Activated naive CD8-positive, alpha-beta T cell treated with anti-CD3 and anti-CD28 coated beads for 36 hours (primary cell): ENCODE measurements at places on chromosomes 1 and 21.

- no peak for DNase-seq
These were observed 35.1 kb upstream of the LBR start for GRCh38 chr1:225462714-225463574.

GRCh38 chr1:115409094-115410015, 71.3 kb upstream of the NGF start:
- DNase-seq = no peak

DNA sequence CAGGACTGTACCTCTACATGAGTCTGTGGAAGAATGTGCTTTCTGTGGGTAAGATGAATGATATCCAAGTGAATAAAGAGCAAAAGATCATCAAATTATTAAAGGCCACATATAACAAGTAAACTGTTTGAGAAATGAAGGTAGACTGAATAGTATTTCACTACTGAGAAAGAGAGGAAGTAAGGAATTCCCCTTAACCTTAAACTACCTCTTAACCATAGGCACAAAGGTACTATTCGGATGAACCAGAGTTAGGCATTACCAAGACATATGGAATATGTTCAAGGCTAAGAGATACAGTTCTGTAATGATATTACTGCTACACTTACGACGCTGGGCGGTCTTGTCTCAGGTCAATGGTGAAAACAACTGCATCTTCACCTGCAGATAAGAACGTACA, 25.5 kb downstream of the DCAF8 start:
- no peak for DNase-seq

DNA sequence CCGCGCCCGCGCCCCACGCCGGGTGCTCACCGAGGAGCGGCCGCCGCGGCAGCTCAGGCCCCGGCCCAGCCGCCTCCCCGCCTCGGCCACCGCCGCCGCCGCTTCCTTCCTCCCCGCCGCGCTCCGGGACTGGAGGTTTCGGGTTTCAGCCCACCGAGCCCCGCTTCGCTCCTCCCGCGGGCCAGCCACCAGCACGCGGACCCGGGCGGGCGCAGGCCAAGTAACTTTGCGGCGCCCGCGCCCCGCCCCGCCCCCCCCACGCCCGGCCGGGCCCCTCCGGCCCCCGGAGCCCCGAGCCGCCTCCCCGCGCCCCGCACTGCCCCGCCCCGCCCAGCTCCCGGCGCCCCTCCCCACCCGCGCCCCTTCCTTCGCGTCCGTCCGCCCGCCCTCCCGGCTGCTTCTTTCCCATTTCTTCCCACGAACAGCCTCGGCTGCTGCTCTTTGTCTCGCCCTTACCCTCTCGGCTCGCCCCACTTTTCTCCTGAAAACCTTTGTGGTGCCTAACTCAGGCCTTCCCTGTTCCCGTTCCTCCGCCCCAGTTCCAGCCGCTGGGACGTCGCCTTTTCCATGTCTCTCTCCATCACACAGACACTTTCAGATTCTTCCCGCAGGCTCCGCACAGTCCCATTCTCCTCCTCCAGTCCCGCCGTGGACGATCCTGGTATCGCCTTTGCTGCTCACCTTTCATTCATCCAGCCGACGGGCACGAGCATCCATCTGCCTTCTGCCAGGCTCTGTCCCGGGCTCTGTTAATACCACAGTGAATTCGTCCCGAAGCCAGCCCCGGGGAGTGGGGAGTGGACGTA, at the start of gene GPR161:
Gene GPR161, minus strand, starts transcription at position 222 of the 806 bp plus-strand sequence. CDS start 32,080 bp downstream, outside the sequence.
- DNase-seq = no peak

DNA sequence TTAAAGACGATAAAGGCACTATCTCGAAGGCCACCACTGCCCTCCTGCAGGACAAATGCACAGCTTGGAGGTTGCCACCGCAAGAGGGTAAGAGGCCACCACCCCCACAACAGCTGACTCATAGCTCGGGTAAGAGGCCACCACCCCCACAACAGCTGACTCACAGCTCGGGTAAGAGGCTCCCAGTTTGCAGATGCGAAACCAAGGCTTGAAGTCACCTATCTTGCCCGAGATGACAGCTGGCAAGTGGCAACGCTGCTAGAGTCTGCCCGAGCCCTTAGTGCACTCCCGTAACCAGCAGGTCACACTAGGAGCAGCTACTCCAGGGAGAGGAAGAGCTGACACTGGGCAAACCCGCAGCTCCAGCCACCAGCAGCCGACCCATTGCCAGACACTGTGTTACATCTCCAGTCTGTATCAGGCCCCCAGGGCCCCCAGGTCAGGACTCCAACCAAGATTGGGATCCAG, 17.1 kb upstream of the SPSB1 start:
- DNase-seq = peak; percentile 75

DNA sequence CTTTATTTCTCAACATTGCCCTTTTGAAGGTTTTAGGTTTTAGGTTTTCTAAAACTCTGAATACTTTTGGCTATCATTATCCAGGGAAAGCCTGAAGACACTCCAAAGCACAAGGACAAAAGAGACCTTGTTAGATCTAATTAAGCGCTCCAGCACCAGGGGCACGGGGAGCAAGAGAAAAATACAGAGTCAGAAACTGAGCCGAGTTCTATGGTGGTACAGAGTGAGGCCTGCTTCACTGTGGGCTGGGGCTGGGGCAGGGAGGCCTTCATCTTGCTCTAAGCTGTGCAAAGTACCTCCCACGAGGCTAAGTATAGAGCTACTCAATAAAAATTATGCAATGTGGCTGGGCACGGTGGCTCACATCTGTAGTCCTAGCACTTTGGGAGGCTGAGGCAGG, 19.7 kb upstream of the RAB4A start:
- no peak for DNase-seq

GRCh38 chr1:53114581-53115400, 27.6 kb downstream of the SLC1A7 start:
- DNase-seq = no peak

- no peak for DNase-seq
These were observed 184.5 kb downstream of the CAMTA1 start for GRCh38 chr1:6969762-6970161.

GRCh38 chr1:198169672-198170071, 12.9 kb downstream of the NEK7 start:
- DNase-seq = no peak

GRCh38 chr1:44786138-44786840, 1.7 kb downstream of the BEST4 start:
- peak; percentile 81 for DNase-seq

- DNase-seq = no peak
These were observed 73.7 kb downstream of the LAMC1 start for GRCh38 chr1:183096894-183097293.

DNA sequence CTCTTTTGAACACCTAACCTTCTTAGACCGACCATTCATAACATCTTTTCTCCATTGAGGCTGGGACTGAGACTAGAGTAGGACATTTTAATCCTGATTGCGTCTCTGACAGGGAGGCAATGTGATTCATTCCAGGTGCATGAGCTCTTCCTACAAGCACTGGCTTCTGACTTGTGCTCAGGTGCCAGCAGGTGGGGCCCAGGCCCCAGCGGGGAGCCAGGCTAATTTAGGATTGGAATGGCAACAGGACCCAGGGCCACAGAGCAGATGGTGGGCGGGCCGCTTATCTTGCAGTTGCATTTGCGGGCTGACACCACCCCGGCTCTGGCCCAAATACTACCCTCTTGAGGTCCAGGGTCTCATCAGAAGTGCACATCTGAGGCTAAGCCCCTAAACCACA, 4.1 kb downstream of the GPA33 start:
- DNase-seq = no peak

DNA sequence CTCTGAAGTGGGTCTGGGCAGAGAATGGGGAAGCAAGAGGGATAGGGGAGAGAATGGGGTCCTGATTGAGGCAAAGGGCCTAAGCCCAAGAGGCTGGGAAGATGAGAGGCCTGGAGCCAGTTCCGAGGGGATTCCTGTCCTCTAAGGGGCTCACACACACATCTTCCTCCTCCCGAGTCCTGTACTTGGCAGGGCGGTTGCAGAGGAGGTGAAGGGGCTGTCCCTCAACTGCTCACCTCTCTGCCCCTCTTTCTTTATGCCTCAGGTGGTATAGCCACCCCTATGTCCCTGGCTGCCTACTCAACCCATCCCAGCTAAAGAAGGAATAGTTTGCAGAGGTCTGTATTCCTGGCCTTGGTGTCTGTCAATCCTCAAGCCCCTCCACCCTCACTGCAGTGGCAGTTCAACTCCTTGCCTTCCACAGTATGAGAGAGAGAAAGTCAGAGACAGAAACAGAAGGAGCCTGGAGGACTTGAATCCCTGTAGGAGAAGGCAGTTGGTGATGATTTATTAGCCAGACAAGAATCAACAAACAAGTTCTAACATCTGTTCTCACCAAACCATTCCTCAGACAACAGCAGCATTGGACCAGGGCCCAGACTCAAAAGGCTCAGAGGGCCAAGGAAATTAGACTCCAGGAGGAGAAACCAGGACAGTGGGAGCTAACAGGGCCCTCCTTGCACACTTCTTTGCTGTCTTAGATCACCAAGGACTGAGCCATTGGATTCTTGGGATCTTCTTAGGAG, 10.7 kb downstream of the SH2D2A start:
- no peak for DNase-seq

GRCh38 chr1:213852107-213852506, 135.7 kb upstream of the PROX1 start:
- DNase-seq = no peak

- no peak for DNase-seq
These were observed 227 bp downstream of the NBL1 start for GRCh38 chr1:19644395-19644680.

DNA sequence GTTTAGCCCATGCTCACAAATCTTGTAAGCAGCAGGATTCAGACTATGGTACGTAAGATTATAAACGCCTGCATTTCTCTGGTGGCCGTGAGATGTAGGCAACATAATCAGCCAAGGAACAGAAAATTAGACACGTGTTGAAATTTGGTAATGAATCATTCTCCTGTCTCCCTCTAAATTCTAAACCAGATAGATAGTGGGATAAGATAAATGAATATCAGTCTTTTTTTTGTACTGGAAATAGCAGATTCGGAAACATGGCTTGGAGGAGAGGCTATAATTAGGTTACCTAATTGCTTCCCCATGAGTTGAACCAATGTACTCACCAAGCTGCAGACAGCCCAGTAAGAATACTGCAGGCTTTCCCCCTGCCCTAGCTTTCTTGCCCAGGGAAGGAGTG, 172.3 kb downstream of the TGFB2 start:
- DNase-seq = no peak

DNA sequence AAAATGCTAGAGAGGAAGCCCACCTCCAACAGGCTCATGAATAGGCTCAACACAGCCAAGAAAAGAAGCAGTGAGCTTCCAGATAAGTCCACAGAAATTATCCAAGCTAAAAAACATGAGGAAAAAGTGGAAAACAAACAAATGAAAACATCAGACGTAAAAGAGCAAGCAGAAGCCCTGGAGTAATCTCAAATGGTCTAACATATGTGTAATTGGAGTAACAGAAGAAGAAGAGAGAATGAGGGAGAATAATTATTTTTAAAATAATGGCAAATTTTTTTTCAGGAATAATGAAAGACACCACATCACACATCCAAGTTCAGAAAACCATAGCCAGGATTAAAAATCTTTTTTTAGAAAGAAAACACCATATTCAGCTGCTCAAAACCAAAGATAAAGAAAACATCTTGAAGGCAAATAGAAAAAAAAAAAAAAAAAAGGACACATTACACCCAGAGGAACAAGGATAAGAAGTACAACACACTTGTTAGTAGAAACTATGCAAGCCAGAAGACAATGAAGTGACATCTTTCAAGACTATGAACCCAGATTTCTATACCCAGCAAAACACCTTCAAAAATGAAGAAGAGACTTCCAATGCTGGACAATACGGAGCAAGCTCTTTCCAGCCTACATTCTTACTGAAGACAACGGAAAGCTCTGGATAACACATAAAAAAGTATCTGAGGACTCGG, 10.6 kb upstream of the SUMO3 start:
- DNase-seq = no peak

DNA sequence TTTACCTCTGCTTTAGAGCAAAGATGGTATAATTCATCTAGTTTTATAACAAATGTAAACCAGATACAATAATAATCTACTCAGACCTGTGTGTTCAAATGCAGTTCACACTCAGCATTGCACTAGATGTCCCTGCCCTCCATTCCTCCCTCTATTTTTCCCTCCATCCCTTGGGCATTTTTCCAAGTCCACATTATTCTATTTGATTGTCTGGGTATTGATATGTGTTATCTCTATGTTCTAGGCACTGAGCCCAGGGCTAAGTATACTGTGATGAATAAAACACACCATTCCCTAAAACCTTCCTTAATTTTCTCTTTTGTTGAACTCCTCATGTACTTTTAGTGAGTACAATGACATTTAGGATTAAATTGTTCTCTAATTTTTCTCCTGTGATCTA, 66.2 kb upstream of the HMCN1 start:
- no peak for DNase-seq

- no peak for DNase-seq
These were observed 11.8 kb downstream of the DPH5 start for GRCh38 chr1:101013776-101014175.

DNA sequence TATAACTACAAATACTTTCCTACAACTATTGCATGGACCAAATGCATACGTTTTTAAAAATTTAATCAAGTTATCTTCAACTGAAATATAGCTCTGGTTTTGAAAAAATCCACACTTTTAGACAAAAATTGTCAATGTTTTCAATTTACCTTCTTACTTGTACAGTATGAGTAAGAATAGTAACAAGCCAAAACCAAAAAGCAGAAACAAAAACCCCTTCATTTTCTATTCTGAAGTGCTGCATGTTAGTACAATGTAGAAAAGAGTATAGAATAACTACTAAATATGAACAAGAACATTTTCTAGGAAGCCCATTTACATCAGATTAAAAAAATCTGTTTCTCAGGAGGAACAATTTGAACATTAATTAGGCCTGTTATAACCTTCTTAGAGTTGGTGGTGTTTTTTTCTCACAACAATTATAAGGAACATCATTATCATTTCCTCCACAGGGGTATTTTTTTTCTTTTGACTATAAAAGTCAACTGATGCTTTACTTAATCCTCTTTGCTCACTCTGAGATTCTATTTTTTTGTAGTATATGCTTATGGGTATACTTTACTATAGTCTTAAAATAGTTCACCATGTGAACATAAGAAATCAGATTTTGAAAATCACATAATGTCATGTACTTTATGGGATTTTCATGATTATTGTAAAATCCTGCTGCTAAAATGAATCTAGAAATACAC, 475.4 kb downstream of the PTBP2 start:
- no peak for DNase-seq

- DNase-seq = no peak
These were observed 241.8 kb downstream of the KIF26B start for GRCh38 chr1:245396615-245397014.

GRCh38 chr1:192592981-192593708, 17.6 kb downstream of the RGS1 start:
- DNase-seq = no peak

DNA sequence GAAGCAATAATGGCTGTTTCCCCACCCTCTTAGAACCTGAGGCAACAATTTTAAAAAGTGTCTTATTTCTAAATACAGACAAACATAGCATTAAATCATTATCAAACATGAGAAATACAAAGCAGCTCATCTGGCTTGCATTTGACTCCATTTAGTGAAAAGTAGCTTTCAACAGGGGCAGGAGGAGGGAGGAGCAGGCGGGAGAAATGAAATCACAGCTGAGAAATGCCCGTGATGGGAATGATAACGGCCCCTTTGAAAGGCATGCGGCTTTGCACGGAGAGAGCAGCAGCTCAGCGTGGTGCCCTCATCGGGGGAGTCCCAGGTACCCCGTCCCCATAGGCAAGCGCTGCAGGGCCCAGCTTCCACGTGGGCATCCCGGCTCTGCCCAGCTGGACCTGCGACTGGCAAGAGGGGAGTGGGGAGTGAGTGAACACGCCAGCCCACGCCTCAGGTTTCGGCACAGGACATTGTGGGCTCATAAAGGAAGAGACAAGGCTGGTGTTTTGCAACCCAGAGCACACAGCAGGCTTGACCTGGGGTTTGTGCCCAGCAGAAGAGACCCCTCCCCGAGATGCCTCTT, 134.6 kb downstream of the NPHP4 start:
- DNase-seq = no peak

- no peak for DNase-seq
These were observed 36.0 kb downstream of the FABP3 start for GRCh38 chr1:31336687-31337467.
